ENCODE measurements at places on chromosomes 4 and X.

GRCh38 chr4:19224820-19225219 lies 1026.9 kb upstream of the SLIT2 start:
- DNase-seq: no peak

- no peak for DNase-seq
Observed at GRCh38 chrX:50705042-50705441, 109.0 kb downstream of the SHROOM4 start.

GRCh38 chr4:168162604-168163003 lies 70.3 kb downstream of the ANXA10 start:
- DNase-seq: no peak

GRCh38 chrX:118772051-118772450 lies 44.6 kb downstream of the IL13RA1 start:
- DNase-seq: no peak

DNA sequence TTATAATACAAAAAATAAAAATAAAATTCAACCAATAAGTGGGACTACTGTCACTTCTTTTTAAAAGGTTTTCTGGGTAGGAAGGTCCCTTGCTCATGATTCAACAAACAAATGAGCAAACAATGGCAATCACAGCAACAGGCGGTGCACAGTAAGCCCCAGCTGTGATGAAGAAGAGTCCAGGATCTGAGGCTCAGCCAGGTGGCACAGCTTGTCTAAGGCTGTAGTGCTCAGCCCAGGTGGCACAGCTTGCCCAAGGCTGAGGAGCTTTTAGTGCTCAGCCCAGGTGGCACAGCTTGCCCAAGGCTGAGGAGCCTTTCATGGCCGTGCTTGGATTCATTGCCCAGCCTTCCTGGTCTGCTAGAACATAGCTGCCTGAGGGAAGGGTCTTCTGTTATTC lies 75.0 kb downstream of the ZFYVE28 start:
- no peak for DNase-seq

GRCh38 chr4:104032896-104033295 lies 313.1 kb upstream of the TACR3 start:
- DNase-seq: no peak

GRCh38 chrX:20284444-20284843 lies 17.7 kb upstream of the RPS6KA3 start:
- DNase-seq: no peak

DNA sequence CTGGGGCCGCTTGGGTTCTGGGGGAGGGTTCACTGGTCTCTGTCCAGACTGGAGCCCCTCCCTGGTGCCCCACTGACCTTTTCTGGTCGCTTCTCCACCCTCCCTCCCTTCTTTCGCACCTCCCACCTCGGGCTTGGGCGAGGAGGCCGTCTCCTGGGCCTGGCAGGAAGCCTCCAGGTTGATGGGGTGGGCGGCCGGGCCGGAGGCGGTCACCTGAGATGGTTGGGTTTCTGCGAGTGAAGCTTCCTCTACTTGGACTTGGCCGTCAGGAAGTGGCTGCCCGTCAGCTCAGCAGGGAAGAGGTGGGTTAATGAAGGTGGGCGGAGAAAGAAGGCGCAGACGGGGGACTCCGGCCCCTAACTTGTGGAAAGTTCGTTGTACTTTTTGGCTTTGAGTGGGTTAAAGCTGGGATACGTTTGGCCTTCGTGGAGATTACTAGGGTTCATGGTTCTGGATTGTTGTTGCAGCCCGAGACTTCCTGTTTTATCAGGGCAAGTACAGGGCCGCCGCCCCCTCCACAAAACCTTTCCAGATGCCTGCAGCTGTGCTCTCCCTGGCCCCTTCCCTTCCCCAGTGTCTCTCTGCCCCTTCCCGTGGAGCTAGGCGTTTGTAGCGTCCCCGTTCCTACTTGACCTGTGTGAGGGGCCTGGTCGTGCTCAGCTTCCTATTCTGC lies 1.2 kb downstream of the AKAP17A start:
- DNase-seq: no peak

- DNase-seq: no peak
Observed at GRCh38 chrX:131861088-131861787, 161.9 kb upstream of the STK26 start.

DNA sequence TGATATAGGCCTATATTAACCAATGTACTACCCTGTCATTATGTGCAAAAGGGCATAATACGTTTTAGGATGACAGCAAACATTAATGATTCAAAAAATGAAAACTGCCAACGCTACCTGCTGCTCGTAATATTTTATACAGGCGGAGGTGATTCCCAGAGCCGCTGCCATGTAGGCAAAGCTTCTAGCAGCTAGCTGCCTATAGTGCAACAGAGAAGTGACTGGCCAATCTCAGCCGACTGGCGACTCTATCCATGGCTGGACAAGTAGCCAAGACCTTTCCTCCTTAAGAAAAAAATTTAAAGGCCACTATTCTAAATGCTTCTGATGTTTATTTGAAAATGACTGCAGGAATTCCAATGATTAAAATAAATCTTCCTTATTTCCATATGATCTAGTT lies 1.9 kb downstream of the PPARGC1A start:
- no peak for DNase-seq

DNA sequence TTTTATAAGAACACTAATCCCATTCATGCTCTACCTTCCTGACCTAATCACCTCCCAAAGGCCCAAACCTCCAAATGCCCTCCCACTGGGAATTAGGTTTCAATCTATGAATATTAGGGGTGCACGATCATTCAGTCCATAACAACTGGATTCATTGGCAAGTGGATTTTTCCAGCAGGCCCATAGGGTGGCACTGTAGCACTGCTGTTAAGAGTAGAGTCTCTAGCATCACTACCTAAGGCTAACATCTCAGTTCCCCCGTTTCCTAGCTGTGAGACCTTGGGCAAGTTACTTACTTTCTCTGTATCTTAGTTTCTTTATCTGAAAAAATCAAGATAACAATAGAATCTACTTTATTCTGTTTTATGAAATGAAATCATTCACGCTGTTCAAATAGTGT lies 315.8 kb downstream of the STIM2 start:
- DNase-seq: peak; percentile 71
